T-helper 17 cell (primary cell): ENCODE measurements at places on chromosomes 11 and 22. TPM values are rescaled to one million over a fixed set of nuclear protein-coding genes. Genes with fewer than 3 reads are reported as not detected.
A peak's percentile ranks its signal among the peaks of the same experiment; 100 is the strongest.

GRCh38 chr11:65452806-65453490, 30.4 kb downstream of the NEAT1 start:
- peaks cover 11% of the 10 kb centered on the region for H3K4me1 ChIP-seq
- no peaks in the 10 kb centered on the region for H3K27me3 ChIP-seq
- H3K4me3 ChIP-seq, result peak overlapping the region; percentile 49
- no peak overlapping the region for H3K27ac ChIP-seq

Gene TRPT1
- 16.6 TPM for total RNA-seq

Gene MIF
- total RNA-seq, result 223 TPM

Gene CCDC88B
- 153 TPM for total RNA-seq

- peaks cover 51% of the 10 kb centered on the region for H3K27me3 ChIP-seq
- no peak overlapping the region for H3K27ac ChIP-seq
- no peak for DNase-seq
- H3K4me3 ChIP-seq, result no peak overlapping the region
Measured at GRCh38 chr11:69538854-69539253, 57.4 kb downstream of the LINC01488 start.

GRCh38 chr11:113991718-113992458, 17.0 kb downstream of the HTR3A start:
- H3K27ac ChIP-seq, result no peak overlapping the region
- H3K27me3 ChIP-seq, result peaks cover 40% of the 10 kb centered on the region
- H3K36me3 ChIP-seq, result peaks cover 2% of the 10 kb centered on the region

Gene DGAT2
- 0.55 TPM for total RNA-seq

Gene OTOG
- total RNA-seq, result not detected

Gene OR10D3
- total RNA-seq, result not detected

GRCh38 chr11:35237860-35238715, 99.1 kb downstream of the CD44 start:
- H3K27me3 ChIP-seq, result no peaks in the 10 kb centered on the region
- peaks cover 1% of the 10 kb centered on the region for H3K36me3 ChIP-seq
- peak overlapping the region; percentile 98 for H3K27ac ChIP-seq
- H3K4me3 ChIP-seq, result peak overlapping the region; percentile 39
- peaks cover 53% of the 10 kb centered on the region for H3K4me1 ChIP-seq

DNA sequence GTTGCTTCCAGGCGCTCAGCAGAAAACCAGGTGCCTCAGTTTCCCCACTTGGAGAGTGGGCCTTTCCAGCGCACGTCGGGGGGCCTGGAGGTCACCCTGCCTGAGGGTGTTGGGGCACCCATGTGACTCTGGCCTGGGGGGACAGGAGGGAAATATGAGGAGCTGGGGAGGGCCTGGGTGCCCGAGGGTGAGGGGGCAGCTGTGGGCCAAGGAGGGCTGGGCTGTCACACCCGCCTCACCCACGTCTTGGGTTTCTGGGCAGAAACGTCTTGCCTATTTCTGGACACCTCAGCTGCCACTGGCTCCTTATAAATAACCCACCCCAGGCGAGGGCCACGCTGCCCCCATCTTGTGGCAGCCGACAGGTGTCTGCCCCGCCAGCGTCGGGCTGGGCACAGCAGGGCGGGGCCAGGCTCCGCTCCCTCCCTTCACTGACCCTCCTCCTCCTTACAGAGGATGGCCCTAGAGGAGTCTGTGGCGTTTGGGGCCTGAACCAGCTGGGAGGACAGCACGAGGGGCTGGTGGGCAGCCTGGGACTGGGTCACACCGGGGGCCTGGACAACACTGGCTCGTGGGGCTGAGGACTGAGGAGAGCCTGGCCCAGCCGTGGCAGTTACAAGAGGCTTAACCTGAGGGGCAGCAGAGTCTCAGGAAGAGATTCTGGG, 1.5 kb downstream of the TNNT3 start:
- no peak for DNase-seq
- H3K27me3 ChIP-seq, result peaks cover 15% of the 10 kb centered on the region
- H3K36me3 ChIP-seq, result peaks cover 5% of the 10 kb centered on the region
- no peak overlapping the region for H3K4me3 ChIP-seq
- peaks cover 12% of the 10 kb centered on the region for H3K4me1 ChIP-seq
- H3K27ac ChIP-seq, result peak overlapping the region; percentile 51

DNA sequence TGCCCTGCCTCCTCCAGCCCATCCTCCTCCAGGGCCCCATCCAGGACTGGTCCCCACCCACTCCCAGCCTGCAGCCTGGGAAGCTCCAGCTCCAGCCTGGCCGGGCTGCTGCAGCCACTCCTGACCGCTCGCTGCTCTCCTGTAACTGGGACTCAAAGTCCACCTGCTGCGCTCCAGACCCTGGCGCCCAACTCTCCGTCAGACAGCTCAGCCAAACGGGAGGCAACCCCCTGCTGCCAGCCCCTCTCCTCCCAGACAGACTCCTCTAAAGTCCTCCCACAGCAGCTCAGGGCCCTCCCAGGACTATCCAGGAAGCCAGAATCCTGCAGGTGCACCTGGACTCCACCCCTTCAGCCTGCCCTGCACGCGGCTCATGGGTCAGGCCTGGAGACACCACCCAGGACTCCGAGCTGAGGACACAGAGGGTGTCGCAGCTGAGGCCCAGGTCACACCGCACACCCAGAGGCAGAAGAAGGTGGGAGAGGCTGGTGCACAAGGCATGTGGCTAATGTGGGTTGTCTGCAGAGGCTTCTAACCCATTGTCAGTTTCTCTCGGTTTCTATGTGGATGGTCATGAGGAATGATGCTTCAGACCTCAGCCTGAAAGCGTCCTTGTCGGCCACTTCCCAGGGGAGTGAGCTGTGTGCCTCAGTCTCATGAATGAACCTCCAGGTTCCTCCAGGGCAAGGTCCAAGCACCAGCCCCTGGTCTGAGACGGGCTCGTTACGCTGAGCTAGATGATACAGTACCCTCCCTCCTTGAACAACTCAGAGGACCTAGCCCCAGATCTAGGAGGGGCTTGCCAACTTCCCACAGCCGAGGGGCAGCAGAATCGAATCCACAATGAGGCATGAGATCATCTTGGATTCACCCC, 1514.8 kb downstream of the TBC1D22A start:
- no peak for DNase-seq
- no peak overlapping the region for H3K27ac ChIP-seq
- H3K4me1 ChIP-seq, result no peaks in the 10 kb centered on the region
- peaks cover 32% of the 10 kb centered on the region for H3K27me3 ChIP-seq

DNA sequence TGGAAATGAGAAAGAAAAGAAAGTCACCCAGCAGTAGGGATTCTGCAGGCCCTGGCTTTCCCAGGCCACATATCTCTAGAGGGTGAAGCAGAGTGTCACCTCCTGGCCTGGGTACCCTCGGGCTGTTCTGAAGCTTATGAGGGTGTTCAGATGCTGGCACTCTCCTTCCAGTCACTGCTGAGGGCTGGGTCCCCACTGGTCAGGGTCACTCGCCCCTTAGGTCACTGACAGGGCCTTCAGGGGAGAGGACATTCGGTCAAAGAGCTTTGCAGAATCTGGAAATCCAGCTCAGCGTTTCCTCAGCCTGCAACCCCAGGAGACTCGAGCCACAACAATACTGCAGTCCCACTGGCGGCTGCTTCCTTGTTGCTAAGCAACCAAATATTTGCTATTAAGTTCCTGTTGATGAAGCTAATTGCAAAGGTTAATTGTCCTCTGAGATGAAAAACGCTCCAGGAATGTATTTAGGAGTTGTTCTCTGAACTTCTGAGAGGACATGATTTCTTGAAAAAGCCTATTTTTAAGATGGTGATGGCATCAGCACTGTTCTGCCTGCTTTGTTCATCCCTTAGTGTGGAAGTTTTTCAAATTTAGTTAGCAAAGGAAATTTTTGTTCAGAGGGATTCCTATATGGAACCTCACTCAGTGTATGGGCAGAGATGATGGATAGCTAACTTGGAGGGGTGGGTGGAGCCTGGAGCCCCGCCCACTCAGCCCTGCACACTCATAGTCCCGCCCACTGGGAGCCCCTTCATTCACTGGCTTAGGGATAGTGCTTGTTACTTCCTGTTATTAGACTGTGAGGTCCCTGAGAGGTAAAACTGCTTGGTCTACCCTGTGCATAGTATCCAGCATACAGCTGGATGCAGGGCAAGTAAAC, 109.2 kb downstream of the CSNK2A3 start:
- H3K4me3 ChIP-seq, result peak overlapping the region; percentile 72
- peak; percentile 43 for DNase-seq
- no peaks in the 10 kb centered on the region for H3K27me3 ChIP-seq
- peaks cover 28% of the 10 kb centered on the region for H3K4me1 ChIP-seq

GRCh38 chr11:43359422-43359818, 700 bp downstream of the TTC17 start:
- DNase-seq, result no peak
- peak overlapping the region; percentile 95 for H3K27ac ChIP-seq
- H3K36me3 ChIP-seq, result no peaks in the 10 kb centered on the region
- H3K4me1 ChIP-seq, result peaks cover 29% of the 10 kb centered on the region

- H3K4me3 ChIP-seq, result no peak overlapping the region
- no peaks in the 10 kb centered on the region for H3K36me3 ChIP-seq
- peaks cover 2% of the 10 kb centered on the region for H3K4me1 ChIP-seq
Measured at GRCh38 chr11:12397931-12398334, 20.6 kb downstream of the PARVA start.

DNA sequence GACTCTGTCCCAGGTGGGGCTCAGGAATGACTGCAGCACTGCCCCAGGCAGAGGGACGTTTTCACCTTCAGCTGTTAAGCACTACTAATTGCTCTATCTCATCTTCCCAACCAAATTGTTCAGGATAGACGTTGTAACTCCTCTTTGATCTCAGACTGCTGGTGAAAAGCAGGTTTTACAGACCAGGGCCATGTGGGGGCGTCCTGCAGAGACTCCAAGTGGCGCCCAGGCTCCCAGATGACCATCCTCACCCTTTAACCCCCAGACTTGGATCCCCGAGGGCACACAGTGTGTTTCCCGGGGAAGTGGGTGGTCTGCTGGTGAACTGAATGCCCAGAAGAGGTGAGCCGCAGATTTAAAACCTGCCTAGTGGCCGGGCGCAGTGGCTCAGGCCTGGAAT, 23.9 kb downstream of the FADD start:
- no peaks in the 10 kb centered on the region for H3K36me3 ChIP-seq
- DNase-seq, result no peak
- no peaks in the 10 kb centered on the region for H3K27me3 ChIP-seq
- H3K4me3 ChIP-seq, result no peak overlapping the region
- no peak overlapping the region for H3K27ac ChIP-seq

DNA sequence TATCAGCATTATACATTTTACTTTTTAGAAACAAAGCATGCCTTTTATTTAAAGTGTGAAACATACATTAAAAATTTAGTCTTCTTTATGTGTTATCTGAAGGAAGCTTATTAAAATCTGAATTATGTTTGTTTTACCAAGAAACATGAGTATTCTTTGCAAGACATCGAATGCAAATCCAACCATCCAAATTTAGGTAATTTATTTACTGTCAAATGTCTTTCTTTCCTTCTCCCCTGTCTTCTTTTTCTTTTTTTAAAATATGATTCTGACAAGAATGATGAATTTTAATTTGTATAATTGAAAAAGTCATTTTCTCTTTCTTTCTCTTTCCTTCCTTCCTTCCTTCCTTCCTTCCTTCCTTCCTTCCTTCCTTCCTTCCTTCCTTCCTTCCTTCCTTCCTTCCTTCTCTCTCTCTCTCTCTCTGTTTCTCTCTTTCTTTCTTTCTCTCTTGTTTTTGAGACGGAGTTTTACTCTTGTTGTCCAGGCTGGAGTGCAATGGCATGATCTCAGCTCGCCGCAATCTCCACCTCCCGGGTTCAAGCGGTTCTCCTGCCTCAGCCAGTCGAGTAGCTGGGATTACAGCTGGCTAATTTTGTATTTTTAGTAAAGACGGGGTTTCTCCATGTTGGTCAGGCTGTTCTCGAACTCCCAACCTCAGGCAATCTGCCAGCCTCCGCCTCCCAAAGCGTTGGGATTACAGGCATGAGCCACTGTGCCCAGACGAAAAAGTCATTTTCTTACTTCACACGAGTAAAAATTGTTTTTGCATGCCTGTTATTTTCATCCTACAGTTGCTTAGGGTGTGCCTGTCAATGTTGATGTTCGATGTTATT, 157.5 kb downstream of the TMEM135 start:
- H3K4me1 ChIP-seq, result peaks cover 2% of the 10 kb centered on the region
- DNase-seq, result no peak
- H3K27me3 ChIP-seq, result no peaks in the 10 kb centered on the region
- H3K27ac ChIP-seq, result no peak overlapping the region

DNA sequence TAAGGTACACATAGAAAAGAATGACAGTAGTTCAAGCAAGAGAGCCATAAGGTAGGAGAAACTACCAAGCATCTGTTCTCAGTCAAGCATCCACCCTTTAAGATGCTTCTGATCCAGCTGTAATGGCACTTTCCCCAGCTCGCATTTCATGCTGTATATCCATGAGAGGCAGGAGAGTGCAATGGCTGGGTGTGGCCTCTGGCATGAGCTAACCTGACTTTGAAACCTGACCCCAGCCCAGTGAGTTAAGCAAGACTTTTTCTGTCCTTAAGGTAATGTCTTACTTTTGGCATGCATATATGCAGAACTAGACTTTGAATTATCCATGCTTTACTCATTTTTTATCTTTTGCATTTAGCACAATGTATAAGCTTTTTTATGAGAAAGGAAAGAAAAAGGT, 79.8 kb upstream of the CNTN5 start:
- H3K36me3 ChIP-seq, result no peaks in the 10 kb centered on the region
- H3K4me1 ChIP-seq, result no peaks in the 10 kb centered on the region
- H3K27me3 ChIP-seq, result no peaks in the 10 kb centered on the region
- no peak overlapping the region for H3K27ac ChIP-seq
- no peak for DNase-seq

Gene CARD18
- total RNA-seq, result not detected

GRCh38 chr11:117052196-117053149, 45.8 kb downstream of the SIK3 start:
- peaks cover 18% of the 10 kb centered on the region for H3K4me1 ChIP-seq
- H3K4me3 ChIP-seq, result no peak overlapping the region
- peaks cover 2% of the 10 kb centered on the region for H3K36me3 ChIP-seq
- H3K27me3 ChIP-seq, result no peaks in the 10 kb centered on the region
- no peak for DNase-seq
- H3K27ac ChIP-seq, result peak overlapping the region; percentile 56

DNA sequence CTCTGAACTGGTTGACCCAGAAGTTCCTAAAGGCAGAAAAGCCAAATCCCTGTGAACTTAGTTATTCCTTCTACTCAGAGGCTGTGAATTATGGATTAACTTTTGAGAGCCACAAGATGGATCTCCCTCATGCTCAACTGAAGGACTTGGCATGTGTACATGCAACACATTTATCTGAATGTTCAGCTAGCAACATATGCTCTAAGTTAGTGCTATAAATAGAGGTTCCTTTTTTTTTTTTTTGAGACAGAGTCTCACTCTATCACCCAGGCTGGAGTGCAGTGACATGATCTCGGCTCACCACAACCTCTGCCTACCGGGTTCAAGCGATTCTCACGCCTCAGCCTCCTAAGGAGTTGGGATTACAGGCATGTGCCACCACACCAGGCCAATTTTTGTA, 40.1 kb downstream of the EIF4ENIF1 start:
- H3K27ac ChIP-seq, result peak overlapping the region; percentile 34
- DNase-seq, result no peak
- no peaks in the 10 kb centered on the region for H3K27me3 ChIP-seq
- peaks cover 2% of the 10 kb centered on the region for H3K4me1 ChIP-seq
- H3K36me3 ChIP-seq, result no peaks in the 10 kb centered on the region
